ENCODE measurements at places on chromosomes 4 and X.
A peak's percentile ranks its signal among the peaks of the same experiment; 100 is the strongest.

DNA sequence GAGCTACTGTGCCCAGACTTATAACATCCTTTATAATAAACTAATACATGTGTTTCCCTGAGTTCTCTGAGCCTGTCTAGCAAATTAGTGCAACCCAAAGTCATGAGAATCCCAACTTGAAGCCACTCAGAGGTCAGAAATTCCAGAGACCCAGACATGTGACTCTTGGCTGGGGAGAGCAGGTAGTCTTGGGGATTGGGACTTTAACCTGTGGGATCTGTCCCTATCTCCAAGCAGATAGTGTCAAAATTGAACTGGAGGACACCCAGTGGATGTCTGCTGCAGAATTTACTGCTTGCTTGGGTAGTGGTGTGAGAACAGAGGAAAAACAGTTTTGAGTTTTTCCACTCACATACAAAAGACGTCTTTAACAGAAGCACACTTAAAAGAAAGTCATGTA, 26.4 kb downstream of the ELOVL6 start:
- DNase-seq, result no peak

GRCh38 chrX:150833454-150834056, 64.9 kb downstream of the CD99L2 start:
- DNase-seq, result no peak

- no peak for DNase-seq
Observed at GRCh38 chr4:124092101-124092500, 620.4 kb downstream of the ANKRD50 start.

DNA sequence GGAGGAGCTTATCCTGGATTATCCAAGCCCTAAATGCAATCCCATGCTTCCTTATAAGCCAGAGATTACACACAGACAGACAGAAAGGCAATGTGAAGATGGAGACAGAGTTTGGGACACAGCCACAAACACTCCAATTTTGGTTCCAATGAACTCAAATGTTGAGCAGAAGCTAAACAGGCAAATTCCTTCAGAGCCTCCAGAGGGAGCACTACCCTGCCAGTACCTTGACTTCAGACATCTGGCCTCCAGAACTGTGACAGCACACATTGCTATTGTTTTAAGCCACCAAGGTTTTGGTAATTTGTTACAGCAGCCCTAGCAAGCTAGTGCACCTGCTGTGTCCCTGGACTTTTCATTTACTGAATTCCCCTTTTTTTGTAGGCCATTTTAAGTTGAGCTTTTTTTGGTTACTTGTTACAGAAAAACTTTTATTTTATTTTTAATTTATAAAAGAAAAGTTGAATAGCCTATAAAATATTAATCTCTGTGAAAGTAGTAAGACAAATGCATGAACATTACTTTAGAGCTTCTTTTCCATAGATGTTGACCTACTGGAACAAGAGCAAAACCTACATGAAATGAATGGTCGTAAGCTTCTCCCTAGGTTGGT, 33.4 kb upstream of the SRD5A3 start:
- no peak for DNase-seq

DNA sequence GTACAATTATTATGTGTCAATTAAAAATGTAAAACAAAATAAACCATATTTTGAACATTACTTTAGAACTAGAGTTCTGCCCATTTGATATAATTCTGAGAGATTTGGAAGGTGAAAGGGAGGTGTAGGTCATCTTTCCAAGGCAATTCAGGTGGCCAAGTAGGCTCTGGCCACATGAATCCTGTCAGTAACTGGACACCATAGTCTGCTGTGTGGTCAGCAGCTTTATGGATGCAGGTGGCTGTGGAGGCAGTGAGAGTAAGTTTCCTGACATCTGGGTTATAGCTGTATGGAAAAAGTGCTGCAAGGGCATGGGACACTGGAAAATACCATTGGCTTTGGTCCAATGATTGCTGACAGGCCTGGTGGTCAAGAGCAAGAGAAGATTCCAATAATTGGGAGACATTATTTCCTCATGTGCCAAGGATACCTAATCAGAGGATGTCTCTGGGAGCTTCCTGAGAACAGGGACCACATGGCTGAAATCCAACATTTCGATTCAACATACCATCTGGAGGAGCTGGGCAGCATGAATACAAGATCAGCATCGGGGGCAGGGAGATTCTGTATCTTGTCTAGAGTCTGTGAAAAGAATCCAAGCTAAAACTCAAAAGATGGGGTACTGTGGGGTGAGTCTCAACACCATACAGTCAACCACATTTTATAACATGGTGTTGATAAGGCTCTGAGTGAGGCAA, 523.1 kb downstream of the MID1IP1 start:
- no peak for DNase-seq

DNA sequence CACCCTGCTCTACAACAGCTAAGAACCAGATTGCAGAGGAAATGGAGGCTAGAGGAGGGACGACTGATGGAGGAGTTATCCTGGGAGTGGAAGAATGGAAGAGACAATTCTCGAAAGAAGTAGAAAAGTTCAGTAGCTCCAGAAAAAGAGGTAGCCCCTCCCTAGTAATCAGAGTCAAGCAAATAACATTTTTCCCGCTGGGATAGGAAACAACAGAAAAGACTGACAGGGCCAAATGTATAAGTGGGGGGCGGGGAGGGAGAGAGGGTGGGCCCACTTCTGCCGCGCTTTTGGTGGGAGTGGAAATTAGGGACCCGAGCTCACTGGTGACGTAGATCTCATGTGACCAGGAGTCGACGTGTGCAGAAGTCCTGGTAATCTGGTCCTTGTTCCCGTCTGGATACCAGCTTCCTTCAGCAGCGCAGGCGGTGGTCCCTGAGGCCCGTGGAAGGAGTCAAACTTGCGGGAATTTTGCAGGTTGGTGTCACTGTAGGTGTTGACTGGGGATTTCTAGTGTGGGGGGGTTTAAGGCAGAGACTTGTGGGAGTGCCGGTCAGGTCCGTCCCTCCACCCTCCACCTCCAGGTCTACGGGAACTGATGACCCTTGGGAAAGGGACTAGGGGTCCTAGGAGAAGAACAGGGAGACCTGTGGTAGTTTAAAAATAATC, at the start of gene TCEAL9:
Gene TCEAL9, plus strand, starts transcription at position 377 of the 669 bp plus-strand sequence. CDS start 1,179 bp downstream, outside the sequence.
- DNase-seq, result no peak

GRCh38 chr4:12137575-12137974, 708.9 kb upstream of the HS3ST1 start:
- DNase-seq, result no peak

GRCh38 chr4:72701987-72702819, 133.2 kb upstream of the ADAMTS3 start:
- peak; percentile 45 for DNase-seq

- no peak for DNase-seq
Observed at GRCh38 chr4:185031611-185032010, 13.3 kb downstream of the HELT start.

DNA sequence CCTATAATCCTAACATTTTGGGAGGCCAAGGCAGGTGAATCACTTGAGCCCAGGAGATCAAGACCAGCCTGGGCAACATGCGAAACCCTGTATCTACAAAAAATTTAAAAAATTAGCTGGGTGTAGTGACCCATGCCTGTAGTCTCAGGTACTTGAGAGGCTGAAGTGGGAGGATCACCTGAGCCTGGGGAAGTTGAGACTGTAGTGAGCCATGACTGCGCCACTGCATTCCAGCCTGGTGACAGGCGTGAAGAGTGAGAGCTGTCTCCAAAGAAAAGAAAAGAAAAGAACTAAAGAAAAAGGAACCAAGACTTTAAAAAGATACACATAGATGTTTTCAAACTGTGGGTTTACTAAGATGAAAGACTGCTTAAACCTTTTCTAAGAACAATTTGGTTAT, 129.0 kb downstream of the SPCS3 start:
- no peak for DNase-seq

DNA sequence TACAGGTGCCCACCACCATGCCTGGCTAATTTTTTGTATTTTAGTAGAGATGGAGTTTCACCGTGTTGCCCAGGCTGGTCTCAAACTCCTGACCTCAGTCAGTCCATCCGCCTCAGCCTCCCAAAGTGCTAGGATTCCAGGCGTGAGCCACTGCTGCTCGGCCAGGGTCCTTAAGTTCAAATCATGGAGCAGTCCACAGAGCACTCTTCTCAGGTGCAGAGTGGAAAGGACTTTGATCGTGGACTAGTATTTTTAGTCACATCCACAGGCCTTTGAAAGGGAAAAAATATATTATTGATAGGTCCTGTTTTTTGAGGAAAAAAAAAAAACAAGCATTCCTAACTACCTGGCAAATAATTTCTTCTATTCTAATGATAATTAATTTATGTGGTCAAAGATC, 31.2 kb downstream of the GAB1 start:
- DNase-seq, result no peak

DNA sequence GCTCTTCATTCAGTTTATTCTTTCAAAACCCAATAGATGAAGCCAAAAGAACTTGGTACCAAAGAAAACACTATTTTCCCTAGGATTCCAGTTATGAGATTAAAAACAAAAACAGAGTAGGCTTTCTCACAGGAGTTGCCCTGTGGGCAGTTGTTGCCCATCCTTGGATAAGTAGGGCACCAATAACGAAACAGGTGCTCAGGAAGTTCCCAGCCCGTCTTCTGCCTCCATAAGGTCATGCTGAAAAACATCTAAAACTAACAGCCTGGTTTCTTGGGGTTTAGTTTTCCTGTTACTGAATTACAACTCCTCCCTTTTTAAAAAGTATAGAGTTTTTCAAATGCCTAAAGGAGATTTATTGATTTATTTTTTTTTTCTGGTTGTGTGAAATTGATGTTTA, 14.7 kb downstream of the TSPAN5 start:
- no peak for DNase-seq

DNA sequence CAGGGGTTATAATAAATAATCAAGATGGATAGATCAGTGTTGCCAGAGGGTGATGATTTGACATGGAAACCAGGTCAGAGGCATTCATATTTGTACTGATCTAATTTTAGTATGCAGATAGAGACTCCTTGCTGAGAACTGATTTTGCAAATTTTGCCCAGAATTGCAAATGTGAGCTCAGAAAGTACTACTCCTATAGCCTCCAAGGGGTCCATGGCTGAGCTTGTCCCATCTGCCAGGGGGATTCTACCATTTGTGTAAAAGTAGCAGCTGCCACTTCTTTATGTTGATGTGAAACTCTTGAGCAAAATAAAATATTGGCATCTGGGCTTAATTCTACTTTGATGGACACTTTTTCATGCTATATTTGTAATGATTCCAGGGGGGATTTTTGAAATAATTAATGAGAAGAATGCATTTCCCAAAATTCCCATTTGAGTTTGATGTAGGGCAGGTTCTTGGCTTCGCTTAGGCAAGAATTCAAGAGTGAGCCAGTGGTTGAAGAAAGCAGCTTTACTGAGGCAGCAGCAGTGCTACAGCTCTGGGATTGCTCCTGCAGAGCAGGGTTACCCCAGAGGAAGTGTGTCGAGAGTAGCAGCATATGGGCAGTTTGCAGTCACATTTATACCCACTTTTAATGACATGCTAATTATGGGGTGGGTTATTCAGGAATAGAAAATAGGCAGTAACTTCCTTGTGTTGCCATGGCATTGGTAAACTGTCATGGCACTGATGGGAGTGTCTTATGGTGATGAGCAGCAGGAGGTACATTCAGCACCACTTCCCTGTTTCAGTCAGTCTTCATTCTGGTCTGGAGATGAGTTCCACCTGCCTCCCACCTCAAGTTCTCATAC, 38.7 kb upstream of the DCLK2 start:
- DNase-seq, result no peak

GRCh38 chr4:21915761-21916160, 32.8 kb downstream of the KCNIP4 start:
- no peak for DNase-seq

DNA sequence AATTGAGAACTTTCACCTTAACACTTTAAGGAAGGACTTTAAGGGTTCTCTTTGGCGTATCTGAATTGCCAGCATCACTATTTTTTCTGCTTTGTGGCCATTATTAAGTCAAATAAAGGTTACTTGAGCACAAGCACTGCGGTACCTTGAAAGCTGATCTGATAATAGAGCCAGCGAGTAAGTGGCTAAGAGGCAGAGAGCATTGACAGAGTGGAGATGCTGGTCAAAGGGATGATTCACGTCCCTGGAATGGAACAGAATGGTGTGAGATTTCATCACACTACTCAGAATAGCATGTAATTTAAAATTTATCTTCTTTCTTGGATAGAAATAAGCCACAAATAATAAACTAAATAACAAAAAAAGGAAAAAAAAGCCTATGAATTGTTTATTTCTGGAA, 57.1 kb upstream of the NPFFR2 start:
- DNase-seq, result peak; percentile 49

DNA sequence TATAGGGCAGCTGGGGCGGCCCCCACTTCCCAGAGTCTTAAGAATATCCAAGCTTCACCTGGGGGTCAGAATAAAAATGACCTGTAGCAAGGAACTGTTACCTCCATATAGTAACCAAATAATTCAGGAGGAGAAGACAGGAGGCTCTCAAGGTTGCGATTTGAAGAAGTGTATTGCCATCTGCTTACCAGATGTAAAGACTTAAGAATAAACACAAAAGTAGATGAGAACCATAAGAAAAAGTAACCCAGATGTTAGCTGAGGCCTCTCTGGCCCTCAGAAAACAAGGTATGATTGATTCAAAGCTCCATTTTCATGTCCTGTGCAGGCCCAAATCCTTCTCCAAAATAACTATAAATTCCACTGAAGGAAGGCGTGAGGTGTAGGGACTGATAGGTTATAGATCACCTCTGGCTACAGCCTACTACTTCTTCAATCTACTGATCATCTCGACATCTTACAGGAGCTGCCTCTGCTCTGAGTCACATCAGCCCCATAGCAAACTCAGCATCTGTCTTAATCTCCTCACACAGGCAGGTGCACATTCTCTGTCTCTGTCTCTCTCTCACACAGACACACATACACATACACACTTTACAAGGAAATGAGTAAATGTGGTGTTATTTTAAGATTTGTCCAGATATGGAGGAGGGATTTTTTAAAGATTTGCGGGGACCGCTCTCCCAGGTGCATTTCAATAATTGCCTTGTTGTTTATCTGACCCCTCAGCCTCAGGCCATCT, 193.9 kb upstream of the EDNRA start:
- no peak for DNase-seq

DNA sequence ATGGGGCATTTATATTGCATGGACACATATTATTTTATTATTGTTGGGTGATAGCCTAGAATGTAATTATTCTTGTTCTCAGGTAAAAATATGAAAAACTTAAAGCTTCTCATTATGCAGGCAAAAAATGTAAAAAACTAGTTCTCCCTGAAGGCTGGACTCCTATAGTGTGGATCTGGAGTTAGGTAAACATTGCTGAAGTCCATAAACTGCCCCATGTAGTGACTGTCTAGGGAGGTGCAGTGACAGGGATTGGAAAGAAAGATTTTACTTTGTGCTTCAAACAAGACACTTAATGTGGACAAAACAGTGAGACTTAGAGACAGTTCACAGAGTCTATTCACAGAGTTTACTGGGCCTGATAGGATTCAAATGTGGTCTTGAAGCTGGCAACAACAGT, 17.0 kb downstream of the ADH6 start:
- DNase-seq, result no peak

DNA sequence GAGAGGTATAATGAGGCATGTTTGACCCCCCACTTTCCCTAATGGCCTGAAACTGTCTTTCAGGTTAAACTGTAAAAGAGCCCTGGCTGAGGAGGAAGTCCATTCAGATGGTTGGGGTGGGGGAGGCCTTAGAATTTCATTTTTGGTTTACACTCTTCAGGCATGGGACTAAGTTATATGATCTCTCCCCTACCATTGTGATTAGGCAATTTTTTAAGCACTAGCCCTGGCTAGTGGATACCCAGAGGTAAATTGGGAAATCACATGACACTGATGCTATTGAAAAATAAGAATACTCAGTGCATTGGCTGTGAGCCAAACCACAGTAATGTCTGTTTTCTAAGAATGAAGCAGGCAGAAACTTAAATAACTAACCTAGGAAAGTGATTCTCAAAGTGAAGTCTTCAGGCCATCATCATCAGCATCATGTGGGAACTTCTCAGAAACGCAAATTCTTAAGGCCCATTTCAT, 149.7 kb downstream of the RRAGB start:
- no peak for DNase-seq
